T-helper 17 cell (primary cell): ENCODE measurements at places on chromosomes 11 and 22. TPM values are rescaled to one million over a fixed set of nuclear protein-coding genes. Genes with fewer than 3 reads are reported as not detected.

The ROBO4 gene
- not detected for total RNA-seq

The LTBP3 gene
- total RNA-seq: 123 TPM

The CHRM1 gene
- total RNA-seq: not detected

The HEPHL1 gene
- not detected for total RNA-seq

The BIK gene
- 2.3 TPM for total RNA-seq

The FAT3 gene
- not detected for total RNA-seq

The OR5B21 gene
- 0.32 TPM for total RNA-seq

The CEP126 gene
- 2.6 TPM for total RNA-seq

The THOC5 gene
- total RNA-seq: 46.2 TPM

The TRIM64 gene
- total RNA-seq: not detected

The KRTAP5-9 gene
- not detected for total RNA-seq
